ENCODE measurements at places on chromosomes 2 and 18.

GRCh38 chr18:77160515-77160914 lies 27.9 kb upstream of the MBP start:
- DNase-seq: no peak

GRCh38 chr2:70851704-70852103 lies 16.1 kb upstream of the CD207 start:
- peak; percentile 19 for DNase-seq

- DNase-seq: no peak
Observed at GRCh38 chr2:131036696-131037397, 56.4 kb downstream of the FAM168B start.

DNA sequence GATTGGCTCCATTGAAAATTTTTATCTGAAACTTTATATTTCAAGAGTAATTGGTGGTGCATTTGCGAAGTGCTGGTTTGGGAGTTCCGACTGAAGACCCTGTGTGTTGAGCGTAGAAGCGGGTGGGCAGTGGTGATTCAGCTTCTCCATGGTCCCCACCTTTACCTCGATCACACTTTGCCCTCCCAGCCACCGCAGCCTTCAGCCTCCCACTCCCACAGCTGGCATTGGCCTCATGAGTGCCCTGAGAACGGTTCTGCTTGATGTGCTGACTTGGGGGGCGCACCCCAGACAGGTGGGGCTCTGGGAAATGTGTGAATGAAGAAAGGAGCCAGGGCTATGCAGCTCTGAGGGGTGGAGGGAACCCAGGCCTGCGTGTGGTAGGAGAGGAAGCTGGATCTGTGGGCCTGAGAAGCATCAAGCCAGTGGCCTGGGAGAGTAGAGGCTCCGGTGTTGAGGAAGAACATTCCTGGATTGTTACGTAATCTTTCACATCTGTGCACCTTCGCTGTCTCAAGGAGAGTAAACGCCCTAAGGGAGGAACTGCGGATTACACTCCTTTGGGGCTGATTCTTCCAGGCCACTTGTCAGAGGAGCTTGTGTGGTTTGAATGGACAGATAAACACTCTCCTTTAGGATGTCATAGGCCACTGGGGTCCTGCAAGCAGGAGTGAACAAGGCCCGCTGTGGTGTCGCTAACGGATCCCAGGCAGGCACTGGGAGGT lies 83.8 kb downstream of the NPAS2 start:
- no peak for DNase-seq

DNA sequence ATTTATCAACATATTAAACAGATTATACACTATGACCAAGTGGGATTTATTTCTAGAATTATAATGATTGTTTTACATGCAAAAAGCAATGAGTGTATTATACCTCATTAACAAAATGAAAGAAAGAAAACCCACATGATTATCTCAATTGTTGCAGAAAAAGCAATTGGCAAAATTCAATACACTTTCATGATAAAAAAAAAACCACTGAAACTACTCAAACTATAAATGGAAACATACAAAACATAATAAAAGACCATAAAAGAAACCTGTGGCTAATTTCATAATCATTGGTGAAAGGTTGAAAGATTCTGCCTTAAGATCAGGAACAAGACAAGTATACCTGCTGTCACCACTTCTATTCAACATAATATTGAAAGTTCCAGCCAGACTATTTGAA lies 325.9 kb downstream of the AKAIN1 start:
- no peak for DNase-seq

- DNase-seq: no peak
Observed at GRCh38 chr2:235215248-235215647, 263.4 kb downstream of the SH3BP4 start.

- DNase-seq: no peak
Observed at GRCh38 chr2:232139171-232139594, 177.7 kb downstream of the DIS3L2 start.

DNA sequence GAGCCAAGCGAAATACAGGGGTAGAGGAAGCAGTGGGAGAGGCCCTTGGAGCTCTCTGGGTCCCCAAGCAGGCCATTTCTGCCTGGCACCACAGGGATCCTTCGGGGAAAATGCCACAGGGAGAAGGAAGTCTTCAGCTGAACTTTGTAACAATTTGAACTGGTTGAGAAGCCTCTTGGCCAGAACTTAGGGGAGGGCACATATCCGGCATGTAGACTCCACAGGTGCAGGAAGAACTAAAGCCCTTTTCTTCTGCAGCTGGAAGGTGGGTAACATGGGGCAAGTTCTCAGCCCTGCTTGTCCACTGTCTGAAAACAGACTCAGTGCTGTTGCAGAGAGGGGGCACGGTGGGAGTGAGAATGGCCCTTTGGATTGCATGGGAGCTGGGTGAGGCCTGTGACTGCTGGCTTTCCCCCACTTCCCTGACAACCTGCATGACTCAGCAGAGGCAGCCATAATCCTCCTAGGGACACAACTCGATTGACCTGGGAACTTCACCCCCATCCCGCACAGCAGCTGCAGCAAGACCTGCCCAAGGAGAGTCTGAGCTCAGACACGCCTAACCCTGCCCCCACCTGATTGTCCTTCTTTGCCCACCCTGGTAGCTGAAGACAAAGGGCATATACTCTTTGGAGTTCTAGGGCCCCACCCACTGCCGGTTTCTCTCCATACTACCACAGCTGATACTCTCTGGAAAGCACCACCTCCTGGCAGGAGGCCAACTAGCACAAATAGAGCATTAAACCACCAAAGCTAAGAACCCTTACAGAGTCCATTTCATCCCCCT lies 101.6 kb upstream of the FAM136A start:
- DNase-seq: no peak

DNA sequence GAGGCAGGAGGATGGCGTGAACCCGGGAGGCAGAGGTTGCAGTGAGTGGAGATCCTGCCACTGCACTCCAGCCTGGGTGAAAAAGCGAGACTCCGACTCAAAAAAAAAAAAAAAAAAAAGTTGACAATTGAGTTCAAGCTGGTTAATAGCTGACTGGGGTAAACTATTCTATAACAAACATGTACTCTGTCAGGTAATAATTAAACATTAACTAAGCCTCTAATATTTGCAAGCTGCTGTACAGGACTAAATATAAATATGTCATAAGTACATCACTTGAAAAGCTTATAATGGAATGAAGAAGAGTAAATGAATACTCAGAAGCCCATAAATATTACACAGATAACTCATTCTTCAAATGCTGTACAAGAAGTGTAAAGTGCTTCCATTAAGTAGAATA lies 190.4 kb upstream of the CRIM1 start:
- DNase-seq: no peak

DNA sequence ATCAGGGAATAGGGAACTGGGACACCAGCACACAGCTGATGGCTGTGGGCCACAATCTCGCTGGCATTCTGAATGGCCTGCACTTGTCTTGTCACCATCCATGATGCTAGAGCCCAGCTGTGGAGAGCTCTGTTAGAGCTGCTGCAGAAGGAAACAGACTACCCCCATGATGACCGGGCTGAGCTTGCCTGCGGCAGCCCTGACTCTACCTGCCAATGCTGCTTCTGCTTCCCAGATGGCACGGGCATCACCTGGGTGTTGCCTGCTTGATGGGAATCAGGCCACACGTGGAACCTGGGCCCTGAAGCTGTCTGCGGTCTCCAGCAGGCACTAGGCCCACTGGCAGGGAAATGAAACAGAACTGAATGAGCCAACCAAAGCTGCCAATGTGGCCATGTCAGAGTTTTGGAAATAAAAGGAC lies 11.2 kb upstream of the DAW1 start:
- DNase-seq: no peak

- DNase-seq: no peak
Observed at GRCh38 chr2:181858600-181858999, 32.9 kb upstream of the ITPRID2 start.

DNA sequence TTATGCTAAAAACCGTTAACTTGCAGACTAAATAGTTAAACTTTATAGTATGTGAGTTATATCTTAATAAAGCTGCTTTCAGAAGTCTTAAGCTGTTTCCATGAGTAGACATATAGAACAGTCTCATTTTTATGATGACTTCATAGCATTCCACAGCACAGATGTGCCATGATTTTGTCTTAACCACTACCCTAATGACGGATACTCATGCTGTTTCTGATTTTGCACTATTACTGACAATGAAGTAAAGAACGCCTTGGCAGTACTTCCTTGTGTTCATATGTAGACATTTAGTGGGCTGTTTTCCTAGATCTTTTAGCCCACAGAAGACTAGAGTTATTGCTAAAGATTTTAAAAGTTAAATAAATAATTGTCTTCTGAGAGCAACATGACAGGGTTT lies 175.6 kb upstream of the RAB6C start:
- no peak for DNase-seq

DNA sequence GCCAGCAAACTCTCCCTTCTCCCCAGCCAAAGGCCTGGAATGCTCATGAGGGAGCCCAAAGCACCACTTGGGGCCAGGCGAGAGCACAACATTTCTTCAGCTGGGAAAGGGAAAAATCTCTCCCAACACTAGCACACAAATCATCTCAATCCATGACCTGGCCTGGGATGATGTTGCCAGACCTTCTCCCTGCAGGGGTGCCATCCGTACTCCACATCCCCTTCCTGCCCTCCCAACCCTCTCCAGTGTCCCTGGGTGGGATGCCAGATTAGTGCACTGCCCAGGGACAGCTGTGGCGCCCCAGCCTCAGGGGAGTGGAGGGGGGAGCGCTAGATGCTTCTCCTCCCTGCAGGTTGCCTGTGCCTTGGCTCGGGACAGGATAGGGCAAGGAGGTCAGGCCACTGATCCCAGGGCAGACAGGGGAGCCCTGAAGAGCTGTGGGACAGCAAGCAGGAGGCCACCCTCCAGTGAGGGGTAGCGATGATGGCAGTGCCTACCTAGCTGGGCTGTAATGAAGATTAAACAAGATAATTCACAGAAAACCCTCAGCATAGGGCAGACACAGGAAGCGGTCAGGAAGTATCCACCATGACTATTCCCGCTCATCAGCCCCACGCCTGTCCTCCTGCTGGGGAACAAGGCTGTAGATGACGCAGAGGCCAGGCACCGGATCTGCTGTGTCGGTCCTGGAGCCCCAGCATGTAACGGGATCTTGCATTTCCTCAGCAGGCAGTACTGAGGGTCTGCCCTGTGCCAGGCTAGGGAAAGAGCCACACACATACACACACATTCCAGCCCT lies 31.1 kb downstream of the SERTAD2 start:
- DNase-seq: no peak

DNA sequence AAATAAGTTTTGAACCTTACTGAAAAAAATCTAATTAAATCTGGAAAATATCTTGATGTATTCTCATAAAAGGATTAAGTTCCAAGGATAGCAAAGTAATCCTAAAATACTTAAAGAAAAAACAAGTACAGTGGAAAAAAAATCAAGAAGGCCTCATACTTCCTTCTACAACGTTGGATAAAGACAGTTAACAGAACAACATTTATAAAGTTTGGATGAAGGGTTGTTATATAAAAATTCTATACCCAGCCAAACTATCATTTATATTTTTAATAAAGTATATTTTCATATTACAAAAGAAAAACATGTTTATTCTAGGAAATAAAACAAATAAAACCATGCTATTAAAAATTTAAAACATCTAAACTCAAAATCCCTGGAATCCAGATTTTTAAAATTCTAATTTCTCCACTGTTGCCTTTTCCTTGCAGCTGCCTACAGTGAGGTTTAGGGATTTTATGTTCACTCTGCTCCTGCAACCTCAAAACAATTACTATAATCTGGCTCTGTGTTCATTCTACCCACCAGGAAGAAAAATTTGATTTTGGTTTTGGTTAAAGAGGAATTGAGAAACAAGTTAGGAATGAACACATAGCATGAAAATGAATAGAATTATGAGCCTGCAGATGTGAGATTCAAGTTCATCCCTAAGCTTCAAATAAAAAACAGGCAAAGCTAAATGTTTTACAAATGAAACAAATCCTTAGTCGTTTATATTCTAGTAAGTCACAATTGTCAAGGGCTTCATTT lies 142.8 kb downstream of the LPIN1 start:
- DNase-seq: no peak

DNA sequence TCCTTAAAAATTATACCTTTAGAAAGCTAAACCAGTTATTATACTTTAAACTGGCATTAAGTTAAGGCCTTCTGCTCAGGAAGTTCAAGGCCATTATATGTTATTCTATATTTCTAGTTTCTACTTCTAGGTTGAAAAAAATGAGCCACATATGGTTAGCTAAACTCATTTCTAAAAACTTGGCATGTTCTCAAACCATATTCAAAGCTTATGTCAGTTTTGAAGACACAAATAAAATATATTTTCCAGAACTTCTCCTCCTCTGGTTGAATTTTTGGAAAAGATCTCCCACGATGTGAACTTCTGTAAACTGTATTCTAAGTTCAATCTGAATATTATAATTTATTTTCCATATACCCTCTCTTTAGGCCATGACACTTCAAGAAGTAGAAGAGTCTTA lies 103.5 kb downstream of the NYAP2 start:
- DNase-seq: no peak

DNA sequence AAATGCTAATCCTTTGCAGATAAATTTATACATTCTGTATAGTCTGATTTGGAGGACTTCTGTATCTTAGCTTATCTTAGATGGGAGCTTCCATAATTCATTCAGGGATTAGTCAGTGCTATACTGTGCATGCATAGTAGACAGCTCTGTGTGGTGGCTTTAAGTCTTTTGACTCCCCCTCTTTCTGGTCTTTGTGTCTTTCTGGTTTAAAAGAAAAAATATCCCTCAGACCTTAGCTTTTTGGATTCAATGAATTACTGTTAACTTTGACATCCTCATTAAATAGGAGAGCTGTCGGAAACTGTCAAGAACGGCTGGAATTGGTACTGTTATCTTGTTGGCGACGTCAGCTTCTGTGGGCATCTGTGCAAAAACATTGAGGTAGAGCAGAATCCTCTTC lies 130.4 kb downstream of the SPTBN1 start:
- DNase-seq: no peak

- no peak for DNase-seq
Observed at GRCh38 chr2:100321179-100321865, 979 bp downstream of the LONRF2 start.

- DNase-seq: no peak
Observed at GRCh38 chr2:152920846-152921245, 202.4 kb downstream of the ARL6IP6 start.

DNA sequence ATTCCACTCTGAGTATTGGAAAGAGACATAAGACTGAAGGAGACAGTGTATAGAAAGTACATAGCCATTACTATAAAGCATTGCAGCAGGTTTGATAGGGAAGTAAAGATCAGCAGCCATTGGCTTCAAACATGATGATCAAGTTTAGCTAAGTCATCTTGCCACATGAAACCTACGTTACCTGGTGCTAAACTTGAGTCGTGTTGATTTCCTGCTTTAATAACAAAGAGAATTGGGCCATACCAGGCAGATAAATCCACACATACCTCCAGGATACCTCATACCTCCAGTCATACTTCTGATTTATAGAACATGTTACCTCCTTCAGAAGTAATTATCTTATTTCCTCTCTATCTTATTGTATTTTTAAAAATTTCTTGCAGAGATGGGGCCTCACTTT lies 10.3 kb upstream of the KYNU start:
- no peak for DNase-seq

GRCh38 chr2:197215748-197216360 lies 94.7 kb downstream of the ANKRD44 start:
- no peak for DNase-seq

All from thymus (tissue), 14 donors.